ENCODE measurements at places on chromosomes 7 and 10. TPM values are rescaled to one million over a fixed set of nuclear protein-coding genes. Genes with fewer than 3 reads are reported as not detected.

GRCh38 chr10:70906953-70907636 is 18.7 kb upstream of the PCBD1 start:
- DNase-seq: peak; percentile 29

GRCh38 chr7:38463277-38464225 is 167.6 kb downstream of the AMPH start:
- DNase-seq: peak; percentile 63

DNA sequence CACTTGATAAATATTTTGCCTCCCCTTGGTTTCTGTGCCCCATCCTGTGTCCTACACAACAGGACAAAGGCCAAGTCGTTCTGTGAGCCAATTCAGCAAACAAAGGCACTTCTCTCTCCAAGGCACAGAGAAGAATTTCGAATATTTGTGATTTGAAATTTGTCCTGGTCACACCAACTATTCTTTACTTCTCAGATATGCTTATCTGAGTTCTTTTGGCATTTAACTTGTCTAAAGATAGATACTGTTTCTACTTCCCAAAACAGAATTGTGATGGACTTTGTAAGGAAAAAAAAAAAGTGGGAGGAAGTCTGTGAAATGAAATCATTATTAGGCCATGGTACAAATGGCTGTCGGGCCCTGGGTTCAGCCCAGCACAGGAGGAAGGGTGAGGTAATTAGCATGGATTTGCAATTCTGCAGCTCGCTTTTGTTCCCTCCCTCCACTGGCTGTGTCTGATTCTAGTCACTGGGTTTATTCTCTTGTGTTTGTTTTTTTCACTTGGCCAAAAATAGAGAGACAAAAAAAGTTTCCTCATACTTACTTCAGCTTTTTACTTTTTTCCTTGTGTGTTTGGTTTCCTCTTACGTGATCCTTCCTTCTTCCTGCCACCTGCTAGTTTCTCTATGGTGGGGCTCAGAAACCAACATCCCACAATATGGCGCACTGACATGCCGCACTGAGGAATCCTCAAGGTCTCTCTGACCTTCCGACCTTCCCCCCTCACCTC is 108.2 kb upstream of the MKLN1 start:
- DNase-seq: peak; percentile 41

DNA sequence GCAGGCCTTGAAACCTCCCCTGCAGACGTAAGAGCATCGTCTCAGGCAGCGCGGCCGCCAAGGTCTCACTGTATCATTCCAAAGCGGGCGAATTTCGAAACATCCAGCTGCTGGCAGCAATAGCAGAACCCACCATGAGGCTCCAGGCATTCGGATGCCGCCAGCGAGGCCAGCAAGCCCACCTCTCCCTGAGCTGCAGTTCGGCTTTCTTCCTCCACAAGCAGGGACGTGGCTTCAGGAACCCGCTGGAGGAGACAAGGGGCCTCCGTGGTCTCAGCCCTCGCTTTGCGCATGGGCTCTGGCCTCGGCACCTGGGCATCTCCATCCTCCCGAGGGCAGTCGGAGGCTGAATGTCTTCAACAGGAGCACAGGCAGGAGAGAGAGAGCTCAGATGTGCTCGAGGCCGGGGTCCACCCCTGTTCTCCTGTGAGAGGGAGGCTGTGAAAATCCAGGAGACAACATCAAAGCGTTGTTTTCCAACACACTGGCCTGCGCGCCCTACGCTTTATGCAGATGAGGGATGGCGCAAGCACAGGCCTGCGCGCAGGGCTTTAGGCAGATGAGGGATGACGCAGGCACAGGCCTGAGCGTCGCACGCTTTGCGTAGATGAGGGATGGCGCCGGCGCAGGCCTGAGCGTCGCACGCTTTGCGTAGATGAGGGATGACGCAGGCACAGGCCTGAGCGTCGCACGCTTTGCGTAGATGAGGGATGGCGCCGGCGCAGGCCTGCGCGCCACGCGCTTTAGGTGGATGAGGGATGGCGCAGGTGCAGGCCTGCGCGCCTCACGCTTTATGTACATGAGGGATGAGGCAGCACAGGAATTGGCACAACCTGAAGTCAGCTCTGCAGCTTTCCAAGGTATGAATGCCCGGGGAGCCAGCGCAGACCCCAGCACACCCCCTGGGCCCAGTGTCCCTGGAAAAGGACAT is 103.2 kb downstream of the WDR37 start:
- DNase-seq: no peak

DNA sequence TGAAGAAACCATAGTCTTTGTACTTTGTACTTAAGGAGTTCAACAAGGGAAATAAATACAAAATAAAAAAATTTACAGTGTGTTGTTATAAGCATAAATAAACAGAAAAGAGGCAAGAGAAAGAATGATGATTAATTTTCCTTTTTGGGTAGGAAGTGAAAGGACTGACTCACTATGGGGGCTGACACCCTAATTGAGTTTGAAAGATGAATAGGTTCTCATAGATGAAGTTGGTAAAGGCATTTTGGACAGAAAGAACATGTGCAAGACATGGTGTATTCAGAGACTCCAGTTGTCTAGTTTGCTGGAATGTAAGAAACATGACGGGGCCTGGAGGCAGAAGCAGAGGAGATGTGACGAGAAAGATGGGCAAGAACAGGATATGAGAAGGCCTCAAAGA is 83.7 kb downstream of the VPS50 start:
- DNase-seq: no peak

Gene BRI3
- 435 TPM for total RNA-seq

DNA sequence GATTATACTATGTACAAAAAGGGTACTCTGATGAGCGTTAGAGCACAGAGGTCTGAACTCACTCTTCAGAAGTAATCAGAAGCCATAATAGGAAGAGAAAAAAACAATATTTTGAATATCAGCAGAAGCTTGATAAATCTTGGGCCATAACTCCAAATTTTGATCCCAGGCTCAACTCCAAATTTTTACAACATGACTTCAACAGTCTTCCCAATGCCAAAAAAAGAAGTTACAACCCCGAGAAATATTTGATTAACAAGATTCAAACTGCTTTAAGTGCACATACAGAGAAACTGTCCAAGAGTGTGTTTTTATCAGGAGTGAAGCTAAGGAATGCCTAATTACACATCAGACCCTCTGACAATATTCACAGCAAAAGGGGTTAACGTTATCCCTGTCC is 7.5 kb downstream of the MPP7 start:
- DNase-seq: no peak

DNA sequence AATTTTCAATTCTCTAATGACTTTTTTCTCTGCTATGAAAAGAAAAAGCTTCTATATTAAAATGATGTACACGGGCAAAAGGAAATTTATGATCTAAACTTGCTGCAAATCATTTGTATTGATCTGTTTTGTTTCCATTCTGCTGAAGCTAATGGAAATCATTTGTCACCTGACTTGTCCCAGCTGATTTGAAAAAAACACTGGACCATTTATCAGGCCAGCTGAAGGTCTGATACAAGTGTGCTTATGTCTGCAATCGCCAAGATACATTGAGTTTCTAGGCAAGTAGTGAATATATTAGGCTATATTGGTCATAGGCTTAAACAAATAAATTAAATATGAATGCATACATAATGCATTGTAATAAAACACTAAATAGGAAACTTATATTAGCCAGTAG is 1309.7 kb downstream of the REEP3 start:
- no peak for DNase-seq
